Liver (tissue), 10 donors: ENCODE measurements at places on chromosomes 12 and 14. TPM values are rescaled to one million over a fixed set of nuclear protein-coding genes. Genes with fewer than 3 reads are reported as not detected.

CIROP gene
- not detected for total RNA-seq

DNA sequence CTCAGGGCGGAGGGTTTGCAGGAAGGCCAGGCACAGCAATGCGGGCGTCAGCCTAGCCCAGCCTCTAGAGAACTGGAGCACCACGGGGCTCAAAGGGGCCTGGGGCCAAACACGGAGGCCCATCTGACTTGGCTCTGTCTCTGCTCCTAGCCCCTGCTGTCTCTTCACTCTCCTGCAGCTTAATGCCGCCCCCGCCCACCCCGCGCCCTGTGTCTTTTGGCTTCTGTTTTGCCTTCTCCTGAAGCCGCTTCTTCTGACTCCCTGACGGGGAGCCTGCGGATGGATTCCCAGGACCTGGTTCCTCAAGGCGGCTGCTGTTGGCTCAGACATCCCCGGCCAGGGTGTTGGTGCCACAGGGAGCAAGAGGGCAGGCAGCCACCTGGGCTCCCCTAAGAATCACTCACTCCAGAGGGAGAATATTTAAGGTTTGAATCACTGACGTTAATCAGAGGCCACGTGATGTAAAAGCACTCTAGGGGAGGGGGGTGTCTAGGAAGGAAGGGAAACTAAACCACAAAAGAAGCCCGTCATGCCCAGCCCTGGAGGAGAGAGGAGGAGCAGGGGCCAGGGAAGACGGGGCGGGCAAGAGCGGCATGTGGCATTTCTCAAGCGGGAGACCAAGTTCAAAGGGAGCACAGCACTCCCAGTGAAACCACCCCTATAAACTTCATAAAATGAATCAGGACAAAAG is 36.9 kb upstream of the PRMT8 start:
- DNase-seq = no peak

C14orf132 gene
- total RNA-seq = 2.3 TPM

DNA sequence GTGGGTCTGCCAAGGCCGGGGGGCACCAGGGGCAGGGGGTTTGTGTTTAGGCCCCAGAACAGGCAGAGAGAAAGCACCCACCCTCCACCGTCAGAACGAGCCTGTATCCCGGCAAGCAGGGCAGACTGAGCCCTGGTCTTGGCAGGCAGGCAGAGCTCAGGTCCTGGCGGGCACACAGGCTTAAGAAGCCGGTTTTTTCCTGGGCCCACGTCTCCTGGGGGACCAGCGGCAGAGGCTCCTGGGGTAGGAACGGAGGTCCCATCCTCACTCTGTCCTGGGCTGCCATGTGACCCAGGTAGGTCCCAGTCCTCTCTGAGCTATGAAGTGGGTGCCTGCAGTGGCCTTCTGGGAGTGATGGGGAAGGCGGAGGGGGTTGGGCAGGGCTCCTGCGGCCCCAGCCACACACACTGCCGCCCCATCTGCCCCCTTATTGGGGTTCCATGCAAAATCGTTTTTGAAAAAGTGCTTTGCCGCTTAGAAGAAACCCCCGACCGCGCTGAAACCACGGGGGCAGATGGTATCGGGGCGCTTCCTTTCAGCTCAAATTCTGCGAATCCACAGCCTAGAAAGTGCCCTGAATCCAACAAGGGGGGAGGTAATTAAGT is 24.2 kb downstream of the SH2B3 start:
- DNase-seq = no peak

DNA sequence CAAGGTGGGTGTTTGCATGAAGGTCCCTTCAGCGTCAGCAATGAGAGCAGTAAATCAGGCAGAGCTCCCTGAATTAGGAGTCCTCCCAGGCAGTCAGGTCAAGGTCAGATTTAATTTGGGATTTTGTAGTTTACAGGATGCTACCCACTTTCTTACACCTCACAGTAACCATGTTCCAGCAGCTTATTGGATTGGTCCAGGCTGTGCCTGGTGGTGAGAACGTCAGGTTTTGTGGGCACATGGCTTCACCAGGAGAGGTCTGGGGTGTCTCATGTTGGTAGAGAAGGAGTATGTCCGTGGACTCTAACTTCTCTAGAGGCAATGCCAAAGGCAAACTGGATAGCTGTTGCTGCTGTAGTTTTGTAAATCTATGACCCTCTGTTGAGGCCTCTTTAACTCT is 158.3 kb downstream of the CACNA1C start:
- DNase-seq = no peak

GRCh38 chr12:107843351-107844311 is 69.1 kb downstream of the ASCL4 start:
- DNase-seq = no peak

GRCh38 chr12:104888481-104888880 is 69.6 kb downstream of the SLC41A2 start:
- no peak for DNase-seq

VWF gene
- total RNA-seq = 2.1 TPM

GRCh38 chr12:24228371-24228770 is 278.9 kb upstream of the SOX5 start:
- DNase-seq = no peak

REM2 gene
- 0.08 TPM for total RNA-seq

- DNase-seq = no peak
Observed at GRCh38 chr12:62722971-62723680, 211.8 kb downstream of the PPM1H start.

DNA sequence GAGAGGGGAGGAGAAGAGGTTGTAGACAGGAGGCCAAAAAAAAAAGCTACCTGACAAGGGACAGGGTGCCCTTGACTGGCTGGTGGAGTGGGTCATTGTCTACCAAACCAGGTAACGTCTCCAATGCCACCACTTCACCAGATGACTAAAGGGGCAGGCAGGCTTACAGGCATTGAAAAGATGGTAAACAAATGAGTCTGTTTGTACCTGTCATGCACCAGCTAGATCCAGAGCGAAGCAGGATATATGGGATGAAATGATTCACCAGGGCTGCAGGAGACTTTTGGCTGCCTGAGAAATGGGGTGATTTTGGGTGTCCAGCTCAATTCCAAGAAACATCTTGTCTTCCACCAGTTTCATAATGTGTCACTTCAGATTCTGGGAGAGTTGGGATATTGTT is 4.0 kb downstream of the C12orf54 start:
- DNase-seq = no peak

COCH gene
- 0.33 TPM for total RNA-seq

DNA sequence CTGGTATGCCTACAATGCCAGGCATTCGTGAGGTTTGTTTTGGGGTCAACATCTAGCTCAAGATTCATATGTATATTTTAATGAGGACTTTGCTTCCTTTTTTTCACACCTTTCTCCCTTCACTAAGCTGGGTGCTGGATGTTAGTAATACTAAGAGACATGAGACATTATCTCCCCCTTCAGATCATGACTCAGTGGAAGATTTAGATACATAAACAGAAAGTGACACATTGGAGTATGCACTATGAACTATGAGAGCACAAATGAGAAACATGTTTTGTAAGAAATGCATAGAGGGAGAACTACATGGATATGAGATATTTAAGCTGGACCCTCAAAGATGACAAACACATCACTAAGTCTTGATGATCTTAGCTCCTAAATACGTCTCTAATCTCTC is 286.3 kb downstream of the RPAP3 start:
- no peak for DNase-seq

DNA sequence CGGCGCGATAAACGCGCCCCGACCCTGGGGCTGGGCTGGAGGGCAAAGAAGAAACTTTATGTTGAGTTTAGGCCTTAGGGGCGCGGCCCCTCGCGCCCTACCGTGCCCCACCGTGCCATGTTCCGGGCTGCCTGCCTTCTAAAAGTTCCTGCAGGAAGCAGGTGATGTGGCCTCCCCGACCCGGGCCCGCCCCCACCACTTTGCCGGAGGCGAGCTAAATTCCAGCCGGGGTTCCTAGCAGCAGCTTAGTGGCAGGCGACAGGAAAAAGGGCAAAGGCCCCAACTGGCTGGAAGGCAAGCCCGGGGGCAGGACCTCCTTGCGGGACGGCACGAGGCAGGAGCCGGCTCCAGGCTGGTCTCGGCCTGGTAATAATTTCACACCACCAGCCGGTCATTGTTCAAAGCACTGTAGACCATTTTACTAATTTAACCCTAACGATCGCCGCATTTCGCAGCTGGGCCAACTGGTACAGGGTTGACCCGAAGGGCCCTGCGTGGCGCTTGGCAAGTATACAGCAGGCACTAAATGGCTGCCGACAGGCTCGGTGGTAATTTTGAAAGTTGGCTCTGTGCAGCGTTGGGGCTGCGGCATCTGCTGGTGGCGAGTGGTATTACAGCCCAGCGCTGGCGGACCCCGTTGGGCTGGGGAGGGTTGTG is 895 bp upstream of the CCDC88C start:
- peak; percentile 89 for DNase-seq

INSM2 gene
- under 0.01 TPM for total RNA-seq
